ENCODE measurements at places on chromosomes 5 and 9.

DNA sequence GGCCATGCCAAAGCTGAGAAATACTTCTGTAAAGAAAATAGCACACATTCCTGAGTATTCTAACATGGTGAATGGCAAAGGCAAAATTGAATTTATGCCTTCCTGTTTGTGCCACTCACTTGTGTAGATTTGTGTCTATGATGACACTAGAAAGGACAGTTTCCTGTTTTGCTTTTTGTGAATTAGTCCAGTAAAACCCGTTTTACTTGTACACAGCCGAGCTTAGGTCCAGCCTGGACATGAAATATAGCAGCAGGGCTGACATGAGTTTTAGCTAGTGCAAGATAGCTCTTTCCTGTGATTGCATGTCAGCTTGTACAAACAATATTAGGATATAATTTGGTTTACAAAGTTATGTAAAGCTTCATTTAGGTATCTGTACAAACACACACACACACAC lies 1891.7 kb upstream of the WWC1 start:
- no peak for DNase-seq

DNA sequence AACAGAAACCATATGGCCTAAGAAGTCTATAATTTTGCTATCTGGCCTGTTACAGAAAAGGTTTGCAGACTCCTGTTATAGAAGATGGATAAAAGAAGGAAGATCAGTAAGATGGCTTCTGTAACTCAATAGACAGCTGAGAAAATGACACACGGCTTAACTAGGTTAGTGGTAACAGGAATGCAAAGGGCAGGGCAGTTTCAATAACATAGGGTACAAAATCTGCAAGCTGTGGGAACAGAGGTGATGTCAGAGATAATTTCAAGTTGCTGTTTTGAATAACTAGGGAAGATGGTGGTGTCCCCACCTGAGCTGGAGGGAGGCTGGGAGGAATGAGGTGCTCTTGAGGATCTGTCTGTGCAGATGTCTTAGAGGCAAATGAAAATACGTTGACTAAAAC lies 106.5 kb downstream of the GLIS3 start:
- DNase-seq: no peak

DNA sequence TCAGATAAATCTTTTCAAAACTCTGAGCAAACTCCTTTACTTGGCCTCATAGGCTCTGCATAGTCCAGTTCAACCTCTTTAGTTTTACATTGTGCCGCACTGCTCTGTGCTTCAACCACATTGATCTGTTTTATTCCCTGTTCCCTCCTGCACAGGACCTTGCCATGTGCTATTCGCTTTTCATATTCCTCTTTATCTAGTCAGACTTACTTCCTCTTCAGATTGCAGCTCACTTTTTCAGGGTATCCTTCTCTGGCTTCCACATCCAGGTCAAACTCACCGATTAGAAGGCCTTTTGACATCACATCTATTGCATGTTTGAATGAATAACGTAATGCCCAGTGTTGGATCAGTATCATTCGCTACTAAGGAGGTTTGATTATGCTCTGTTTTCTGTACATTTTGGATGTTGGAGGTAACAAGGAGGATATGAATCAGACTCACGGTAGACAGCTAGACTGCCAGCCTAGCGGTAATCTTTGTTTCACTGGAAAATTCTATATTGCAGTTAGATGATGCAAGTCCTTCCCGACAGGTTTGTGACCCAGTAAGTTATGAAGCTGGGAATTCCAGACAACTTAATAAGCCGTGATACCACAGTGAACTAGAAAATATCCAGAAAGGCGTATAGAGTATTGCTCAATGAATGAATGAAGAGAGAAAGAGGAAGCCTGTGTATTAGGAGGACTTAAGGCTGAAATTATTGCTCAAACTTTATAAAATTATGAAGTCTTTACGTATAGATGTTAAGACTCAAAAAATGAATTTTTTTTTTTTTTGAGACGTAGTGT lies 65.7 kb downstream of the IQGAP2 start:
- no peak for DNase-seq

- no peak for DNase-seq
Observed at GRCh38 chr9:84796404-84796803, 126.9 kb downstream of the NTRK2 start.

GRCh38 chr5:10499776-10500175 lies 58.1 kb downstream of the ROPN1L start:
- no peak for DNase-seq

DNA sequence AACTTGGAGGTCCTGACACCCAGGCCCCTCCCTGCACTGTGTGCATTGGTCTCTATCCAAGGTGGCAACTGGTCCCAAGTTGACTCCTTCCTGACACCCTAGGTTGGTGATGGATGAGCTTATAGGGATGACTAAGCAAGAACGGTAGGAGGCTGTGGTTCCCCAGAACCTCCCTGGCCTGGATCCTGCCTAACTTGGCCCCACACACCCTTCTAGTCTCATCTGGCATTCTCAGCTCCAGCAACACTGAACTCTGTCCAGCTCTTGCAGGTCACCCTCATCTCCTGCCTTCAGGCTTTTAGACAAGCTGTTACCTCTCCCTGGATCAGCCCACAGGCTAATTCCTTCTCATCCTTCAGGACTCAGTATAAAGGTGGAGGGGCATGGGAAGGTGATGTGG lies 16.5 kb downstream of the AQP3 start:
- peak; percentile 14 for DNase-seq

- DNase-seq: no peak
Observed at GRCh38 chr5:104363567-104363966, 801.0 kb upstream of the NUDT12 start.

DNA sequence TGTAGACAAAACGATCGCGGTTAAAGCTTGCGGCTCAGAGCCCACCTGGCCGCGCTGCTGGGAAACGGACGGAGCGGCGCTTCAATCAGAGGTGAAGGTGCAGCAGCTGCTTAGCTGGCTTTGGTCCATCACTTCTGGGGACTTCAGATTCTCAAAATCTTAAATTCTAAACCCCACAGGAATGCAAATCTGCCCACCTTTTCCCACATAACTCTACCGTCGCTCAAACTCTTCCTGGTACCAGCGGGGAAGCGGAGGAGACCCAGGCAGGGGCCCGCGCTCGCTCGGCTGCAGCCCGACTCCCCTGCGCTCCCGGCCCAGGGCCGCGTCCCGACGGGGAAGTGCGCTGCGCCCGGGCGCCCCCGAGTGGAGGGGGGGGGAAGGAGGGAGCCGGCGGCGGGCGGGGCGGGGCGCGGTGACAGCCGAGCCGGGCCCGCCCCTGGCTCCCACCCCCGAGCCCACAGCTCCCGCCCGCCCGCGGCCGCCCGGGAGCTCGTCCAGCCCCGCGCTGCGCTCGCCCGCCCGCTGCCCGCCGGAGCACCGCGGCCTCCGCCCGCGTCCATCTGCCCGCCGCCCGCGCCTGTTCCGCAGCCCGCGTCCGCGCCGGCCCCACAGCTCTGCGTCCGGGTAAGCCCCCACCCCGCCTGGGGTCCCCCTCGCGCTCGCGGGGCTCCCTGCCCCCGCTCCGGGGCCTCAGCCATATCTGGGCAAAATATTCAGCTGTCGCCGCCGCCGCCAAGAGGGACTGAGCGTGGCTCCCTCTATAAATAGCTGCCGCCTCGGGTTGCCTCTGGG lies at the start of gene TMOD1:
TMOD1 (plus strand) TSS at position 490 of the 795 bp plus-strand sequence. CDS start 22,523 bp downstream, outside the sequence.
- peak; percentile 56 for DNase-seq

DNA sequence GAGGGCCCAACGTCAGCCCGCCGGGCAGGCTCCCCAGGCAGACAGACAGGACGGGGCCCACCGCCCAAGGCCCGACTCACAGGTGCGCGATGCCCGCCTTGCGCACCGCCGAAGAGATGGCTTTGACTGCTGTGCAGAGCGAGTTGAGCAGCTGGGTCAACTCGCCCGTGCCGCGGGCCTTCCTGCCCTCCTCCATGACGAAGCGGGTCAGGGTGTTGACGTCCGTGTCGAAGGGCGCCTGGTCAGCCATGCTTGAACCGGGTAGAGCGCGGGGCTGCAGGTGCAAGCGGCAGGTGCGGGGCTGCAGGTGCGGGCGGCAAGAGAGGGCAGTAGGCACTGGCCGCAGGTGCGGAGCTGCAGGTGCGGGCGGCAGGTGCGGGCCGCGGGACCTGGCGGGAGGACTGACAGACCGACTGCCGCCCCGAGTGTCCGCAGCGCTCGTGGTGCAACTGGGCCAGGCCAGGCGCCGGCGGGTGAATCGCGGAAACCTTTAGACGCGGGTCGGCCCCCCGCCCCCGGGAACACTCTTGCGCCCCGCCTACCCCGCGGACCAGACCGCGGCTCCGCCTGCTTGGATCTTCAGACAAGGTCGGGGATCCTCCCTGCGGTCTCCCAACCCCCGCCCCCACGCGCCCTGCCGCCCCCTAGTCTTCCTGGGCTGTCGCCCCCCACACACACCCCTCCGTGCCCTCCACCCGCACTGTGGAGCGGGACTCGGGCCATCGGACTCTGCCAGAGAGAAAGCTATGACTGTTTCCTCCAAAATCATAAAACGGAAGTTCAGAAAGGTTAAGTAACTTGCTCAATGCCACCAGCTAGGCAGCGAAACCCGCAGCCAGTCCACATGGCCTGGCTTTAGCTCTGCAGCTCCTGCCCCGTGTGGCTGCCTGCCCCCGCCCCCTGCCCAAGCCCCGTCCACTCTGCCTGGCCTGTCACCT lies at the start of gene FBP1:
FBP1 (minus strand) TSS at position 458 of the 938 bp plus-strand sequence; CDS start at position 250, 208 bp downstream.
- peak; percentile 9 for DNase-seq

DNA sequence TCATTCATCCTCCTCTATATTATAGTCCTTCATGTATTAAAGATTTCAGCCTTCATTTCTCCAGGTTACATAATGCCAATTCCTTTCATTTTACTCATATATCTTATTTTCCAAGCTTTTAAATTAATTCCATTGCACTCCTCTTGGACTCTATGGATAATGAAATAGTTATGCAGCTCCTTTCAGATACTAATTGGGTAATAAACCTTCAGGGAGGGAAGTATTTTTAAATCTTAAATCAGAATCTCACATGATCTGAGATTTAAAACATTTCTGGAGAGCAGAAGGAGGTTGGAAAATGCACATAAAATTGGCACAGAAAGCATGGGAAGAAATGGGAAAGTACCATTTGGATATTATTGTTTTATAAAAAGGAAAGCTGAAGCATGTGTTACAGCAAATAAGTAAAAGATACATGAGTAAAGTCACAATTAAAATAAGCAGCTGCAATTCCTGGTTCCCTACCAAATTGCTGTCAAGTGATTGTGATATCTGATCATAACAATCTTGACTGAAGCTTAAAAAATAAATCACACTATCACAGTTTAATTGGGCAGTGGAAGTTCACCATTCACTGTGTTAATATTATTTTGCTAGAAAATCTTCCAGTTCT lies 257.9 kb upstream of the NREP start:
- DNase-seq: no peak

DNA sequence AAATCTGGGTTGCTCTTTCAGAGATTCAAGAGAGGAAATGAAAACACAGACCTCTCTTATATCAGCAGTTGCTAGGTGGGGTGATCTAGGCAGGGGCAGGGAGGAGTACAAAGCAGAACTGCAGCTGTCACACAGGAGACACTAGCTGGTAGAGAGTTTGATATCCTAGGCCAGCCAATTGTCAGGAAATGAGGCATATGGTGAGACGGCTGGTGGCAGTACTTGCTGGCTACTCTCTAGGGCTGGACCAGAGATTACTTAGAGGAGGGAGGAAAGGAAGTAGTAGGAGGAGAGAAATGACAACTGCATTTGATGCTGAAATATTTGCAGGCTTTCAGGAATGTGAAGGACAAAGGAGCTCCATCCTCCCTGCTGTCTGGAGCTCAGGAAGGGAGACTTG lies 113.8 kb downstream of the TRIM32 start:
- DNase-seq: peak; percentile 38

- no peak for DNase-seq
Observed at GRCh38 chr9:123338710-123339665, 17.0 kb upstream of the CRB2 start.

Measured in pons (tissue), 1 donor.